ENCODE measurements at places on chromosomes 3 and 15. TPM values are rescaled to one million over a fixed set of nuclear protein-coding genes. Genes with fewer than 3 reads are reported as not detected.

DNA sequence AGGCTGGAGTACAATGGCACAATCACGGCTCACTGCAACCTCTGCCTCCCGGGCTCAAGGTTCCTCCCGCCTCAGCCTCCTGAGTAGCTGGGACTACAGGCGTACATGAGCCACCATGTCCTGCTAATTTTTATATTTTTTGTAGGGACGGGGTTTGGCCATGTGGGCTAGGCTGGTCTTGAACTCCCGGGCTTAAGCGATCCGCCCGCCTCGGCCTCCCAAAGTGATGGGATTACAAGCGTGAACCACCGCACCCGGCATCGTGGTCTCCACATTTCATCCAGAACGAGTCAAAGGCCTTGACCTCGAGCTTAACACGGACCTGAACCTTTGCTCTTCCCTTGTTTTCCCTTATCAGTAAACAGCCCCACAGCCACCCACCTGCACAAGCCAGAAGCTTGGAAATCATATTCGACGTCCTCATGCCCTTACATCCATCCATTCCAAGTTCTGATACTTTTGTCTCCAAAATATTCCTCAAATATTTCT, 1.4 kb upstream of the PTPN23 start:
- no peaks in the 10 kb centered on the region for H3K27me3 ChIP-seq
- H3K4me1 ChIP-seq, result peaks cover 28% of the 10 kb centered on the region
- H3K27ac ChIP-seq, result peak overlapping the region; percentile 100

GRCh38 chr3:12662593-12663400, 1.1 kb downstream of the RAF1 start:
- DNase-seq, result peak; percentile 28
- H3K4me1 ChIP-seq, result peaks cover 43% of the 10 kb centered on the region
- H3K36me3 ChIP-seq, result peaks cover 7% of the 10 kb centered on the region

GRCh38 chr3:133747907-133748639, 1.9 kb downstream of the TF start:
- H3K36me3 ChIP-seq, result no peaks in the 10 kb centered on the region
- H3K27me3 ChIP-seq, result peaks cover 19% of the 10 kb centered on the region
- DNase-seq, result no peak
- no peak overlapping the region for H3K27ac ChIP-seq
- H3K4me1 ChIP-seq, result peaks cover 3% of the 10 kb centered on the region

GRCh38 chr3:53109190-53109589, 21.0 kb downstream of the RFT1 start:
- no peaks in the 10 kb centered on the region for H3K36me3 ChIP-seq
- no peak overlapping the region for H3K4me3 ChIP-seq
- H3K4me1 ChIP-seq, result no peaks in the 10 kb centered on the region
- no peak overlapping the region for H3K27ac ChIP-seq
- DNase-seq, result no peak
- H3K27me3 ChIP-seq, result no peaks in the 10 kb centered on the region

GRCh38 chr3:42503251-42503924, 945 bp downstream of the VIPR1 start:
- peaks cover 77% of the 10 kb centered on the region for H3K27me3 ChIP-seq
- H3K36me3 ChIP-seq, result no peaks in the 10 kb centered on the region
- H3K27ac ChIP-seq, result no peak overlapping the region
- H3K4me3 ChIP-seq, result peak overlapping the region; percentile 54
- H3K4me1 ChIP-seq, result peaks cover 17% of the 10 kb centered on the region

GRCh38 chr15:55279746-55280351, 9.8 kb downstream of the RAB27A start:
- H3K4me3 ChIP-seq, result no peak overlapping the region
- H3K27me3 ChIP-seq, result no peaks in the 10 kb centered on the region
- H3K4me1 ChIP-seq, result no peaks in the 10 kb centered on the region
- no peaks in the 10 kb centered on the region for H3K36me3 ChIP-seq
- no peak for DNase-seq
- no peak overlapping the region for H3K27ac ChIP-seq

GRCh38 chr15:84082739-84083138, 152.8 kb upstream of the GOLGA6L4 start:
- H3K27ac ChIP-seq, result no peak overlapping the region
- DNase-seq, result no peak
- peaks cover 12% of the 10 kb centered on the region for H3K27me3 ChIP-seq

GRCh38 chr3:73433687-73434086, 191.1 kb downstream of the PDZRN3 start:
- H3K4me1 ChIP-seq, result peaks cover 38% of the 10 kb centered on the region
- no peak overlapping the region for H3K27ac ChIP-seq
- no peak overlapping the region for H3K4me3 ChIP-seq
- no peak for DNase-seq

- H3K36me3 ChIP-seq, result no peaks in the 10 kb centered on the region
- no peaks in the 10 kb centered on the region for H3K4me1 ChIP-seq
- H3K27me3 ChIP-seq, result no peaks in the 10 kb centered on the region
- no peak overlapping the region for H3K4me3 ChIP-seq
Measured at GRCh38 chr3:106631373-106632108, 745.7 kb upstream of the CCDC54 start.

Gene AGBL1
- total RNA-seq, result 0.05 TPM

DNA sequence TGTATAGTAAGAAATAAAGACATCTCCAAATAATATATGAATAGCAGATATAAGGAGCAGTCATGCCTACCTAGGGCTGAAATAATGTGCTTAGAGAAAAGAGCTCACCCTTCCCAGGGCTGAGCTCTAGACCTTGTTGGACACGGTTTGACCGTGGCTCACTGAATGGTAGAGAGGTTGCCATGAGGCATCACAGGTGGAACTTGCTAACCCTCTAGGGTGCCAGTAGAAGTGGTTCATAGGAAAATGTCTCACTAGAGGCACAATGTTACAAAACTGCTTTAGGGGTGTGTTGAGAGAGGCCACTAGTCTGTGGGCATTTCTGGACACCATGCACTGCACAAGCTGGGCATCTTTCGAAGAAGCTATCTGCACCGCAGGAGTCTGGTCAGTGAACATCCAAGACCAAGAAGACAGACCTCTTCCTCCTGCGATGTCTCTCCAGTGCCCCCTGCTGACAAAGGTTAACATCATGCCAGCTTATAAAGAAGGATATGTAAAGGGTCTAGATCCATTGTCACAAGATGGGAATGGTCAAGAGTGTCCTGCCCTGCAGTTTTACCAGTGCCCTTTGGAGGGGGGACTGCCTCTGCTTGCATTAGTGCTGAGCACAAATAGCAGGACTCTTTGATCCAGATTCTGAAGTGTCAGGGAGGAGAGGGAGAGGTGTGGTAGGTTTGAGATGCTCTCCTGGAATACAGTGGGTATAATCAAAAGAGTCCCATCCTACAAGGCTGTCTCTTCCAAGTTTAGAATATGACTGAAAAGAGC, 266.8 kb downstream of the ZNF385D start:
- no peaks in the 10 kb centered on the region for H3K36me3 ChIP-seq
- H3K27ac ChIP-seq, result no peak overlapping the region
- peak; percentile 53 for DNase-seq

GRCh38 chr3:48684480-48685143, 1.1 kb downstream of the NCKIPSD start:
- no peak for DNase-seq
- peaks cover 30% of the 10 kb centered on the region for H3K4me1 ChIP-seq
- H3K27me3 ChIP-seq, result no peaks in the 10 kb centered on the region
- peak overlapping the region; percentile 95 for H3K4me3 ChIP-seq

- no peak overlapping the region for H3K27ac ChIP-seq
- H3K27me3 ChIP-seq, result no peaks in the 10 kb centered on the region
- no peaks in the 10 kb centered on the region for H3K36me3 ChIP-seq
- H3K4me3 ChIP-seq, result no peak overlapping the region
- no peaks in the 10 kb centered on the region for H3K4me1 ChIP-seq
- DNase-seq, result no peak
Measured at GRCh38 chr3:175224051-175224450, 364.9 kb downstream of the NAALADL2 start.

GRCh38 chr3:11814663-11815062, 32.0 kb downstream of the TAMM41 start:
- peaks cover 4% of the 10 kb centered on the region for H3K4me1 ChIP-seq
- no peak overlapping the region for H3K4me3 ChIP-seq
- H3K36me3 ChIP-seq, result peaks cover 4% of the 10 kb centered on the region
- no peaks in the 10 kb centered on the region for H3K27me3 ChIP-seq
- no peak for DNase-seq

Gene CLDN16
- total RNA-seq, result not detected

DNA sequence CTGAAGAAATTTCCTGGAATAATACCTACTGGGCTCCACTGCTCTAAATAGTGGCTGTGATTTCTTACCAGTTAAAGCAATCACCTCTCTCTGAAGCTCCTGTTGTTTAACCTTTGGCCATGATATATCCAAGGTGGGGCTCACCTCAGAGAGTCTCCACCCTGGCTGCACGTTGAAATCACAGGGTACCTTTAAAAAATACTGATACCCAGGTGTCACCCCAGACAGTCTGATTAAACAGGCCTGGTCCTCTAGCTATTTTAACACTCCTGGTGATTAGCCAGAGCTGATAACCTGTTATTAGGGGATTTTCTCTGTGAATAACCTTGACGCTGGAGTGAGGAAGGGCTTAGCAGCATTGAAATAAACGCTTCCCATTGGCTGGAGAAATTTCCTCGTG, 22.3 kb upstream of the ZBTB38 start:
- no peak overlapping the region for H3K4me3 ChIP-seq
- H3K36me3 ChIP-seq, result no peaks in the 10 kb centered on the region
- peaks cover 7% of the 10 kb centered on the region for H3K4me1 ChIP-seq
- H3K27ac ChIP-seq, result no peak overlapping the region
- no peak for DNase-seq

- DNase-seq, result no peak
- H3K4me3 ChIP-seq, result no peak overlapping the region
- H3K27me3 ChIP-seq, result no peaks in the 10 kb centered on the region
- H3K4me1 ChIP-seq, result no peaks in the 10 kb centered on the region
Measured at GRCh38 chr3:31699309-31699953, 166.7 kb downstream of the STT3B start.

GRCh38 chr3:102449341-102449740, 14.5 kb downstream of the ZPLD1 start:
- H3K27ac ChIP-seq, result no peak overlapping the region
- no peaks in the 10 kb centered on the region for H3K27me3 ChIP-seq
- H3K4me1 ChIP-seq, result peaks cover 13% of the 10 kb centered on the region
- no peaks in the 10 kb centered on the region for H3K36me3 ChIP-seq

Gene LYZL4
- not detected for total RNA-seq

DNA sequence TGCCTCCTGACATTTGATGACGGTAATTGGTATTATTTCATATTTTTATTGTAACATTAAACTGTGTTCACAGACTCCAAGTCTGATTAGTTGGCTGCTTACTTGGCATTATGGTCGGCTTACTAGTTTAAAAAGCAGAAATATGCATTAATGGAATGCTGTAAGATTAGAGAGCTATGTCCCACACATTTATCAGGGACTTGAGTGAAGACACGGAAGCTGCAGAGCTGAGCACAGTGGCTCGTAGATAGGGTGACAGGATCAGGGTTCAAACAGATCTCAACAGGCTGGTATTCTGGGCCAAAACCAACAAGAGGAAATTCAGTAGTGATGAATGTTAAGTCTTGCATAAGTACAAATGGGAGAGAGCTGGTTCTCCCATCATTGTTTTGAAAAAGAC, 113.8 kb downstream of the ADAMTSL3 start:
- H3K36me3 ChIP-seq, result no peaks in the 10 kb centered on the region
- DNase-seq, result no peak
- peaks cover 9% of the 10 kb centered on the region for H3K4me1 ChIP-seq
- no peak overlapping the region for H3K27ac ChIP-seq

DNA sequence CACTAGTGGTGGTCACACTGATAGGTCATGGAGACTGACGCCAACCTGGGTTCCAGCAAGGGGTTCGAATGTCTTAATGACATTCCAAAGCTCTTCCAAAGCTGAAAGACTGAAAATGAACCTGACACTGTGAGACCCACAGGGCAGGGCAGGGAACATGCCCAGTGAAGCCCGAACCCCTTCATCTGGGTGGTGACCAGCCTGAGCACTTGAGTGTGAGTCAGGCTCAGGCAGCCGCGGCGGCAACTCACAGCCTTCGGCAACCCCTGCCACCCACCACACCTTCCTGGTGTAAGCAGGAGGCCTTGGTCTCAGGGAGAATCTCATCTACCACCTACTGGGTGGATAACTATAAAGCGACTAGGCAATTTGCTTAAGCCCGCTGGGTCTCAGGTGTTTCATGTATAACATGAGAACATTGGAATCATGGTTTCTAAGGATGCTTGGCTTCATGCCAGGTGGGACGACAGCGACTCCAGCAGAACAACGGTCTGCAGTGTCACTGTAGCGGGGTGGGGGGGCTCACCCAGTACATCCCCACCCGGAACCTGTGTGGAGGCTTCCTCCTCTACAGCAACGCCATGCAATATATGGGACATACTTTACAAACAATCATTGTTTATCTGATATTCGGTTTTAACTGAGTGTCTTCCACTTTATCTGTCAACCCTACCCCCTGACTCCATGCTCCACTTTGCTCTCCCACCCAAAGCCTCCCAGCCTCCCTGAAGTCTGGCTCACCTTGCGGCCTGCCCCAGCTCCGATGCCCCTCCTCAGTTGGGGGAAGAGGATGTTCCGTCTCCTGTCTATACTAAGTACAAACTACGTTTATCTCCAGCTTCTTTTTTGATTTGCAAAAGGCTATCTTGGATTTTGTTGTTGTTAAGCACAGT, 125.0 kb upstream of the MEF2A start:
- DNase-seq, result no peak
- no peaks in the 10 kb centered on the region for H3K27me3 ChIP-seq

Gene TM4SF18
- not detected for total RNA-seq

GRCh38 chr15:44775953-44776352, 39.6 kb downstream of the TRIM69 start:
- H3K27me3 ChIP-seq, result peaks cover 3% of the 10 kb centered on the region
- peaks cover 3% of the 10 kb centered on the region for H3K4me1 ChIP-seq
- no peak for DNase-seq
- peaks cover 17% of the 10 kb centered on the region for H3K36me3 ChIP-seq
- H3K27ac ChIP-seq, result no peak overlapping the region

DNA sequence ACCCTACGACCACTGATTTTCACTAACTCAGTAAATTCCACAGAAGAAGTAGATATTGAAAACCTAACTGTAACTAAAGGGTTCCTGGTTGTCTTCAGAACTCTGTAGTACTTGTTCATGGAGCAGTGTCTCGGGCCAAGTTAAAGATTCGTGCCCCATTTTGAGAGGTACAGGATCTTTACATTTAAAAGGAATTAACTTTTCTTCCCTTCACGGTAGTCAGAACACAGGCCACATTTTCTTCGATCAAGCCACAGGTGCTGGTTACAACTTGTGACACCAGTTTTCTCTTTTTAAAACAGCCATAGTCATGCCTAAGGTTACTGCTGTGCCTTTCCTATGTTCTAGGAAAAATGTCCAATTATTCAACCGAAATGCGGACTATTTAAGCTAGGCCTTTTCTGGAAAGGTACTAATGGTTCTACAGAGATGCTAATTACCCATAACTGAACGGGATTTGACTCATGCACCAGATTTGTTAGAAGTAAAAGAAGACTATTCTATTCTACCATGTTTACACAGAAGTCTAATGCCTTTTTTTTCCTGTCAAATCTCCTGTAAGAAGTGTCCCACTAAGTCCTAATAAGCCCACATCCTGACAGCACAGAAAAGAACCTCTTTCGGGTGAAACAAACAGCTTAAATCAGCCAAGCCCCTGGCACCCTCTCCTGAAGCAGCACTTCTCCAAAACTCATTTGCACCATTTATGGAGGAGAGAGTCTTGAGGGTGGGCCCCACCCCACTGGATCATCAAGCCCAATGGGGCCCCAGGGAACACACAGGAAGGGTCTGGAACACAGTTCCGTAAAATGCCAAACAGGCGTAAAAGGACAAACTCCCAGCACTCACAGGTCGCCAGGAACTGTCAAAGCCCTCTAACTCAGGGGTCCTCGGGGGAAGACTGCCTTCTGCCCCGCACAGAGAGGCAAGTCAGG, 1.9 kb downstream of the LRIG1 start:
- no peaks in the 10 kb centered on the region for H3K36me3 ChIP-seq
- no peak for DNase-seq
- peak overlapping the region; percentile 97 for H3K4me3 ChIP-seq
- H3K27ac ChIP-seq, result peak overlapping the region; percentile 92

Gene UPK1B
- total RNA-seq, result not detected

Gene BFSP2
- not detected for total RNA-seq

All from neural crest cell (in vitro differentiated cells).